ENCODE measurements at places on chromosomes 11 and 22. TPM values are rescaled to one million over a fixed set of nuclear protein-coding genes. Genes with fewer than 3 reads are reported as not detected.

DNA sequence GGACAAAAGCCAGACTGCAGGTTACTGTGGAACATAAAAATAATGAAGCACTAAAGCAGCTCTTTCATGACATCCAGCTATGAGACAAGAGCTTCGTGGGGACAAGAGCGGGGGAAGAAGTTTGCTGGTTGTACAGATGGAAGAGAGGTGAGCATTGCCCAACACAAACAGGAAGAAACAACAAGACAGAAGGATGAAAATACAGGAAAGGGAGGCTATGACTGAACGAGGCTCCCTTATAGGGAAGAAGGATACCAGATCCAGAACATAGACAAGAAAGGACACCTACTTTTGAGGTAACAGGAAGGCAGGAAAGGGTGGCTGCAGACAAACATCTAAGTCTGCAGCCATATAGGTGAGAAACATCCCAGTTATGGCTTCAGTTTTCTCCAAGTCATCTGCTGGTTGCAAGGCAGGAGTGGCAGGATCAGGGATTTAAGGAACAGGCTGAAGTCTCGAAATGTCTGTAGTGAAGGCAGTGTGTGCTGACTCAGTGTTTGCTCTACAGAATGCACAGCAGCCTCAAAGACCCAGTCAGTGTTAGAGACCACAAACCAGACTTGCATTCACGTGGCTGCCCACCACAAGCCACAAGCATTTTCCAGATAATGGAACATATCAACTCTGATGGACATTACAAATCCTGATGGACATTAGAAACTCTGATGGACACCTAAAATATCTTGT lies 1.9 kb downstream of the CLTCL1 start:
- DNase-seq, result no peak

- peak; percentile 50 for DNase-seq
Measured at GRCh38 chr22:32628628-32629572, 154.3 kb downstream of the FBXO7 start.

- no peak for DNase-seq
Measured at GRCh38 chr11:70557742-70558485, 159.6 kb downstream of the CTTN start.

GRCh38 chr22:27867085-27867952 lies 51.7 kb downstream of the PITPNB start:
- DNase-seq, result no peak

Gene KRTAP5-9
- not detected for total RNA-seq

GRCh38 chr11:16359369-16359768 lies 3.0 kb upstream of the SOX6 start:
- no peak for DNase-seq
